ENCODE measurements at places on chromosomes 16 and 17. TPM values are rescaled to one million over a fixed set of nuclear protein-coding genes. Genes with fewer than 3 reads are reported as not detected.

The ABCC3 gene
- 13.3 TPM for total RNA-seq

The INO80E gene
- 187 TPM for total RNA-seq

The TMEM132E gene
- 0.39 TPM for total RNA-seq

- DNase-seq = peak; percentile 8
These were observed 35.1 kb downstream of the DDX19A start for GRCh38 chr16:70381604-70382342.

DNA sequence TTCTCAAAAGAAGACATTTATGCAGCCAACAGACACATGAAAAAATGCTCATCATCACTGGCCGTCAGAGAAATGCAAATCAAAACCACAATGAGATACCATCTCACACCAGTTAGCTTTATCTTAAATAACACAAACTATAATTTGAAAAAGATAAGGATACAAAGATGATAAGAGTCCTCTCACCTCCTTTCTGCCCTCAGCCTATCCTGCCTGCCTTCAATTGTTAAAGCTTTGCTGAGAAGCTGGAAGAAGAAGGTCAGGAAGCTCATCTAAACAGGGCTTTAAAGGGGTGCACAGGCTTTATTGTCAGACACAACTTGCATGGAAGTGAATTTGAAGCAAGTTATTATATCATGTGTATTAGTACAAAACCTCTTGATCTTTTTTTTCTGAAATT lies 676.3 kb upstream of the GOT2 start:
- no peak for DNase-seq

DNA sequence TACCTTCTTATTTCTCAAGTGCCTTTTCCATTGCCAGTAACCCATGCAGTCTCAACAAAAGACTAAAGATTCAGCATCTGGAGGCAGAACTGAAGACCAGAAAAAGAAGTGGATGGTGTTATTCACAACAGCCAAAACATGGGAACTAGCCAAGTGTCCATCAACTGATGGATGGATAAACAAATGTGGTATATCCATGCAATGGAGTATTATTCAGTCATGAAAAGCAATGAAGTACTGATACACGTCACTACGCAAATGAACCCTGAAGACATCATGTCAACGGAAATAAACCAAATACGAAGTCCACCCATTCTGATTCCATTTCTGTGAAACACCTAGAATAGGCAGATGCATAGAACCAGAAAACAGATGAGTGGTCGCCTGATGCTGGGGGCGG lies 25.6 kb downstream of the GAS7 start:
- no peak for DNase-seq

All from M059J (cell line).